Ovary (tissue), 10 donors: ENCODE measurements at places on chromosomes 7 and 10. TPM values are rescaled to one million over a fixed set of nuclear protein-coding genes. Genes with fewer than 3 reads are reported as not detected.

Gene SLC26A3
- 0.45 TPM for total RNA-seq

GRCh38 chr7:12031638-12032037, 179.5 kb upstream of the TMEM106B start:
- no peaks in the 10 kb centered on the region for H3K27me3 ChIP-seq
- H3K27ac ChIP-seq: no peak overlapping the region
- no peaks in the 10 kb centered on the region for H3K36me3 ChIP-seq
- DNase-seq: no peak

- peak overlapping the region; percentile 31 for H3K4me3 ChIP-seq
- H3K4me1 ChIP-seq: no peaks in the 10 kb centered on the region
- no peaks in the 10 kb centered on the region for H3K27me3 ChIP-seq
- no peaks in the 10 kb centered on the region for H3K36me3 ChIP-seq
- no peak overlapping the region for H3K27ac ChIP-seq
These were observed 304.6 kb downstream of the PRPF18 start for GRCh38 chr10:13891128-13892000.

DNA sequence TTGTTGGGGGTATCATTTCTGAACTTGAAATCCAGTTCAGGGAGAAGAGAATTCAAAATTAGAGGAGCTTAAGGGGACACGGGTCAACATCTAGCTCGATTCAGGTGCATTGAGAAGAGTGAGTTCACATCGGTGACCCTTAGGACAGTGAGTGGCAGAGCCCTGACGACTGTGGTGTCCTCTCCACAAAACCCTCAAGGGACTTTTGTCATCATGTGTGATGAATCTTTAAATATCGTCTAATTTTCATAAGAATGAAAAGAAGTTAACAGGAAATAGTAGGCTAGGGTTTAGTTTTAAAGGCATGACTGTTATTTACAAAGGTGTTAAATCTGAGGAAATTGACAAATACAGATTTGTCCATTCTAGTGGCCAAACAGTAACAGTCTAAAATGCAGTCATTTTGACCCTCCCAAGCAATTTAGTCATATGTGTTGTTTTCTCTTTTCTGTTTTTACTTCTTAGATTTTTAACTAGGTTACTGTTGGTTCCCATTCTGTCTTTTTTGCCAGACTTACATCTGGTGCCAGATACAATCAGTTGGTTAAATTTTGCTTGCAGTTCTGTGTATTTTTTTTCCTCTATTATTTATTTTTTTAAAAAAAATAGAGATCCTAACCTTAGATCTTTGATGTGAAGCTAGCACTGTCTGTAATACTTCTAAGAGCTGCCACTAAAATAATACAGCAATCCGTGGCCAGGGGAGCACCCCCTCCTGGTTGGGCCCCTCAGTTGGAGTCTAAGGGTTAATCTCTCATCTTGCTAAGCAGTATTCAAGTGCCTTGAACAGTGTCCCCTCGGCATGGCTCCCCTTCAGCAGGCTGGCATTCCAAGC, 34.9 kb upstream of the SH2B2 start:
- H3K4me1 ChIP-seq: no peaks in the 10 kb centered on the region
- no peak overlapping the region for H3K4me3 ChIP-seq
- no peak overlapping the region for H3K27ac ChIP-seq
- no peaks in the 10 kb centered on the region for H3K36me3 ChIP-seq

Gene GUSB
- 22.5 TPM for total RNA-seq

DNA sequence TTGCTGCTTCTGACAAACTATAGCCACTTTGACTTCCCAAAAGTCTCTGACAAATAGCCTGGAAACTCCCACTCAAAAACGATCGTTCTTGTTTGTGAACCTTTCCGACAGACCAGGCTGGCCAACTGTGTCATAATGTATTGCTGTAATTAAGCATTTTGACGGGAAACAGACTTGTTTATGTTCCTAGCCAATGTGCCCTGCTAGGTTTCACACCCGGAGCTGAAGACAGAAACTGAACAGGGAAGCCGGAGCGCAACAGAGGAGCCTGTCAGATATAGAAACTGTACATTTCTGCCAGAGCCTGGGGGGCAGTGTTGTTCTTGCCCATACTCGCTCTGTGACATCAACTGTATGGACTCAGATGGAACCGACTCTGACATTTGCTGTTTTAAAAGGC, 55.3 kb upstream of the C7orf33 start:
- no peak for DNase-seq
- no peaks in the 10 kb centered on the region for H3K4me1 ChIP-seq
- no peaks in the 10 kb centered on the region for H3K36me3 ChIP-seq
- no peak overlapping the region for H3K4me3 ChIP-seq
- no peak overlapping the region for H3K27ac ChIP-seq
- no peaks in the 10 kb centered on the region for H3K27me3 ChIP-seq

DNA sequence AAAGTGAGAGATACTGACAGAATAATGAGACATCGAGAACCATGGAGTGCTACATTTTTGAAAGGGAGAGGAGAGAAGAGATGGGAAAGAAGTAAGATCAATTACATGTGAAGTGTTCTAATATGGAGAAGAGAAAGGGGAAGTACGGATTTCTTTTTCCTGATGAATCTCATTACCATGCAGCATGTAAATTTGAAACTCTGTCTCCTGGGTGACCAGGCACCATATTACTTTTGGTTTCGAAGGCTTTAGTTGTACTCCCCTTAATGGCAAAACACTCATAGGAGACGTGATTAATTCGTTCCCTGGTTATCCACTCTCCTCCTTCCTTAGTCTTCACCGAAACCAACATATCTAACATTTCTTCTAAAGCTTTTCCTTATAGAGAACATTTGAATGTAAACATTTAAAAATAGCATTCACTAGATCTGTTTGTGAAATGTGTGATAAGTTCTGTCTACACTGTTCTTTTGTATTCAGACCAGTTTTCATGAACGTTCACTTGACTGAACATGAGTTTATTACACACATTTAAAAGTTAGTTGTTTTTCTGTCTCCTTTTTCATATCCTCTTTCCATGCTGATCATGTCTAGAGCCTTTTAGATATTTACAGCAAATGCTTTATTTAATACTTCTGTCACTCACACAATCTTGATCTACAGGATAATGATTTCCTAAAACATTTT, 80.2 kb upstream of the MSRB2 start:
- no peak overlapping the region for H3K27ac ChIP-seq
- no peaks in the 10 kb centered on the region for H3K4me1 ChIP-seq
- no peak for DNase-seq
- H3K36me3 ChIP-seq: no peaks in the 10 kb centered on the region
- H3K4me3 ChIP-seq: no peak overlapping the region
- H3K27me3 ChIP-seq: no peaks in the 10 kb centered on the region

- H3K4me1 ChIP-seq: no peaks in the 10 kb centered on the region
- no peak overlapping the region for H3K4me3 ChIP-seq
- no peaks in the 10 kb centered on the region for H3K27me3 ChIP-seq
- no peaks in the 10 kb centered on the region for H3K36me3 ChIP-seq
- no peak for DNase-seq
- no peak overlapping the region for H3K27ac ChIP-seq
These were observed 32.1 kb upstream of the CCSER2 start for GRCh38 chr10:84296091-84296981.
